ENCODE measurements at places on chromosomes 6 and 20.

- no peak for DNase-seq
Observed at GRCh38 chr6:31055441-31055840, 45.2 kb downstream of the MUC22 start.

GRCh38 chr6:41716516-41717391 lies 18.7 kb downstream of the TFEB start:
- no peak for DNase-seq

GRCh38 chr20:52943185-52943841 lies 28.8 kb upstream of the TSHZ2 start:
- no peak for DNase-seq

DNA sequence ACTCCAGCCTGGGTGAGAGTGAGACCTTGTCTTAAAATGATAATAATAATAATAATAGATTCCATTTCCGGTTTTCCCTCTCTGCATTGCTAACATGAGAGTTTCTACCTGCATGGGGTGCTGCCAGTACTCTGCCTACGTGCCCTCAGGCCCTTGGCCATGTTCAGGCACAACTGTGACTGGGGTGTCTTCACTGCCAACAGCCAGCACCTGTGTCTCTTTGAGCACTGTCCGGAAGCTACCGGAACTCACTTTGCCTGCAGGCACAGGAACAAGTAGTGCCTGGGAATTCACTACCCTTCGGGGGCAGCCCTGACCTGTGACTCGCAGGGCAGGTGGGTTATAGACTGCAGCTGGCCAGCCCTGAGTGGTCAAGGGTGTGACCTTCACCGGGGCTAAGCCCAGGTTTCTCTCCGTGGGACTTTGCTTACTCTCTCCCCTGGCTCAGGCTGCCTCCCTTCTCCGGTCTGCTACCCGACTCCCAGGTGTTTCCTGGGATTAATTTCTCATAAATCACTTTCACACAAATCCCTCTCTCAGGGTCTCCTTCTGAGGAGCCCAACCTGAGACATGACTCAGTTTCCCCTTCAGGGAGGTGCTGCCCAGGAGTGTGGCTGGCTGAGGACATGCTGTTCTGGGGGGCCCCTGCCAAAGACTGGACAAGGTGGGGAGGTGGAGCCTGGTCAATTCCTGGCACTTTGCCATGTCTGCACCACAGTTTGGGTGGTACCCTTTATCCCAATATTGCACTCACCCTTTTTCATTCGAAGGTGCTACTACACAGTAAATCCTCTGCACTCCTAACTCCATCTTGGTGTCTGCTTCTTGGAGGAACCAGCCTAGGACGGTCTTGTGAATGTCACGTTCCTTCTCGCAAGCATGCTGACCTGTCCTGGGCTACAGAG lies 79.5 kb upstream of the RALGAPA2 start:
- DNase-seq = no peak

DNA sequence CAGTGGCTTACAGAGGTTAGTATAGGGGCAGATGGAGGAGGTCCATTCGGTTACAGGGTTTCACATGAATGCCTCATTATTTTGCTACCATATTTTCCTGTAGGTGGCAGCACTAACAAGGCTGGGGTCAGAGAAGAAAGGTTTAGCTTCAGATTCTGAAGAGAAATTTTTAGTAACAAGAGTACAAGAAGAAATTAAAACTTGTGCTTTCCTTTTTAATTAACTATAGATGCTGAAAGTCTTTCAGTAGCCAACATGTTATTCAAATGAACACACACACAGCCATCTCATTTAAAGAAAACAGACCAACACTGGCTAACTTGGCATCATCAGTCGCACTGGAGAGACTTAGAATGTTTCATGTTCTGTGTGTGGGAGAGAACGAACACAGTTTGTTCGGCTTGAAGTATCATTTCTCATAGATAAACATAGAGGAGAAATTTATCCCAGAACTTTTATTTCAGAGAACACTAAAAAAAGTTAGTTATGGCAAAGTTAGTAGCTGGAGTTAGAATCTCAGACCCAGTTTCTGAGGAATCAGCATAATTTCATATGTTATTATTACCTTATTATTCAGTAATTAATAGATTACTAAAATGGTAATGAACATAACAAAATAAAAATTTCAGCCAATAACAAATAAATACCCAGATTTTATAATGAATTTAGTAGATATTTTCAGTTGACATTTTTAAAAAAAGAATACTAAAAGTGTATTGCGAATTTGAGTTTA lies 314.0 kb upstream of the RSPO3 start:
- no peak for DNase-seq

All from activated CD4-positive, CD25-positive, alpha-beta regulatory T cell (primary cell).